Hypothalamus (tissue), 51 donors: ENCODE measurements at places on chromosomes 12 and 14.

DNA sequence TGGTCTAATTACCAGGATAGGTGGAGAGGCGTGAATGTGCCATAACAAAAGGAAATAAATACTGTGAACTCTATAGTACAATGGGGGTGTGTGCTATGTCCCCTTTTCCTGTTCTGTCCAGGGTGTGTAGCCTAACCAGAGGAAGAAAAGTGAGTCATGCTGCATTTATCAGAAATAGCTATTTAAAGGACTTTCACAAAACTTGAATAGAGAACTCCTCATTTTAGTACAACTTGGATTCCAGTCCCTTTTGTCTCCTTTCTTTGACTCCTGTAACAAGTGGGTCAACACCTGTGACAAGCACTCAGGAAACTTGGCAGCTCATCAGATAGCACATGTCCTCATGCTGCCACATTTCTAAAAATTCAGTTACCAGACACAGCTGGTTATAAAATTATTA, 123.4 kb downstream of the CCDC91 start:
- no peak for DNase-seq

DNA sequence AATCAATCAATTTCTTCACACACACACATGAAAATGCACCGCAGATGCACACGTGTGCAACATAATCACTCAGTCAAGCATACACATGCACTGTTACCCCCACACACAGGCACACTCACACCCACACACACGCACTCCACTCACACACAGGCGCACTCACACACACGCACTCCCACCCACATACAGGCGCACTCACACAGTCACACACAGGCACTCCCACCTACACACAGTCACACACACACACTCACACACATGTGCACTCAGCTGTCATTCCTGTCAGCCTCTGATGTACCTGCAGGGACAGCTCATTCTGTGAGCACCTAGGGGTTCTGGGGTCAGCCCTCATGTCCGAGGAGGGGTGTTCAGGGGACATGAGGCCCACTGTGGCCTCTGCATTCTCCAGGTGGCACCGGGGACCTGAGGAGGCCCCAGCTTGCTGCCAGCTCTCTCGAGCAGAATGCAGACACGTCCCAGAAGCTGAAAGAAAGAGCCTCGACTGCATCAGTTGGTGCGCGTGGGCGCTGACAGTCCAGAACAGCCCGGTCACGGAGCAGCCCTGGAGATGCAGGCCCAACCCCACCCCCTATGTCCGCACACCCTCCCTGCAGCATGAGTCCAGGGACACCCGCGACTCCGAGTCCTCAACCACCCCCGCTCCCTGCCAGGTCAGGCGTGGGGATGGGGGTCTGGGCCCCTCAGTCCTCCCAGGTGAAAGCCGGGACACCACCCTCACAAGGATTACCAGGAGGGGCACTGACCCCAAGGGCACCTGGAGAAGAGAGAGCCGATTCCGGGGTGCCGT, 69.3 kb downstream of the NOC4L start:
- DNase-seq: no peak

DNA sequence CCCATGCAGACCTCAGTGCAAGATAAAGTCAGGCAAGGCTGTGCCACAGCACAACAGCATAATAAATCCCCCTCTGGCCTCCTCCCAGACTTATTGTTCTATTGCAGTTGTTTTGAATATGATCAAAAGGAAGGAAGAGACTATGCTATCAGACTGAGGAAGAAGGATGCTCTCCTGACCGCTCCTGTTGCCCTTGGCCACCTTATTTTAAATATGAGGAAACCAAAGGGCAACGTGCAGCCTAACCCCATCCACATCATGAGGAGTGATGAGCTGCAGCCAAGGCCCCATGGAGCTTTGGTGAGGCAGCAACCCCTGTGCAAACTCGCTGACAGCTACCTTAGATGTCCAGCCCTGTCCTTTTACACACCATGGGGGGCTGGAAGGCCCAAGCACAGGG, 291.7 kb downstream of the ZFP36L1 start:
- DNase-seq: no peak

- no peak for DNase-seq
Observed at GRCh38 chr12:101591781-101592180, 3.0 kb upstream of the MYBPC1 start.

DNA sequence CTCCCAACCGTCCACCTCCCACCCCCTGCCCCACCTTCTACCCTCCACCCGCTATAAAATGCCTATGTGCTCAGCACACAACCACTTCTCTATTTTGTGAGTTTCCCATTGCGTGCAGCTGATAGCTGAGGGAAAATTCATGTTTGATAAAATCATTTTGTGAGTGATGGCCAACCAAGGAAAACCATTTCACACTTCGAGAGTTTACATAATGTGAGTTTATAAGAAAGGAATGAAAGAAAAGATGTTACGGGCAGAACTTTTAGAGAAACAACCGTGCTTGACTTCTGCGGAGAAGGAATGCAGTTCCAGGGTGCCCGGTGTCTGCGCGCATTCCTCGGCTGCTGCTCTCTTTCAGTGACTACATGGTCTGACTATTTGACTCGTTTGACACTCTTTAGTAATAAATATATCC, 140.9 kb downstream of the EFCAB11 start:
- DNase-seq: no peak

DNA sequence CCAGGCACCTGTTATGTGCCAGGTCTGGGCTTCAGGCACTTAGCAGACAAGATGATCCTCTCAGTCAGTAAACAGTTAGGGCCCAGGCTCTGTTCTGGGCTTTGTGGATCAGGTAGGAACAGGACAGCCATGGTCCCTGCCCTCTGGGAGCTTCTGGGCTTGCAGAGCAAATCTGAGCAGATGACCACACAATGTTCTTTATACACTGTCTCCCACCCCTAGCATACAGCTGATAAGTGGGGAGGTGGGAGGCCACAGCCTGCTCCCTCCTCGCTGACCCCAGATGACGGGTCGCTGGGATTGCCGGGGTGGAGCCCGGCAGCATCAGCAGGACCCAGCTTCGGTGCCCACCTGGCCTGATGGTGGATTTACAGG, 53.1 kb upstream of the RIN3 start:
- DNase-seq: no peak
